ENCODE measurements at places on chromosomes 13 and 19. TPM values are rescaled to one million over a fixed set of nuclear protein-coding genes. Genes with fewer than 3 reads are reported as not detected.

GRCh38 chr19:27792576-27793127 lies 1420.3 kb downstream of the UQCRFS1 start:
- H3K36me3 ChIP-seq, result no peaks in the 10 kb centered on the region
- H3K27me3 ChIP-seq, result no peaks in the 10 kb centered on the region
- H3K4me3 ChIP-seq, result peak overlapping the region; percentile 43
- peaks cover 7% of the 10 kb centered on the region for H3K4me1 ChIP-seq
- H3K27ac ChIP-seq, result peak overlapping the region; percentile 93

DNA sequence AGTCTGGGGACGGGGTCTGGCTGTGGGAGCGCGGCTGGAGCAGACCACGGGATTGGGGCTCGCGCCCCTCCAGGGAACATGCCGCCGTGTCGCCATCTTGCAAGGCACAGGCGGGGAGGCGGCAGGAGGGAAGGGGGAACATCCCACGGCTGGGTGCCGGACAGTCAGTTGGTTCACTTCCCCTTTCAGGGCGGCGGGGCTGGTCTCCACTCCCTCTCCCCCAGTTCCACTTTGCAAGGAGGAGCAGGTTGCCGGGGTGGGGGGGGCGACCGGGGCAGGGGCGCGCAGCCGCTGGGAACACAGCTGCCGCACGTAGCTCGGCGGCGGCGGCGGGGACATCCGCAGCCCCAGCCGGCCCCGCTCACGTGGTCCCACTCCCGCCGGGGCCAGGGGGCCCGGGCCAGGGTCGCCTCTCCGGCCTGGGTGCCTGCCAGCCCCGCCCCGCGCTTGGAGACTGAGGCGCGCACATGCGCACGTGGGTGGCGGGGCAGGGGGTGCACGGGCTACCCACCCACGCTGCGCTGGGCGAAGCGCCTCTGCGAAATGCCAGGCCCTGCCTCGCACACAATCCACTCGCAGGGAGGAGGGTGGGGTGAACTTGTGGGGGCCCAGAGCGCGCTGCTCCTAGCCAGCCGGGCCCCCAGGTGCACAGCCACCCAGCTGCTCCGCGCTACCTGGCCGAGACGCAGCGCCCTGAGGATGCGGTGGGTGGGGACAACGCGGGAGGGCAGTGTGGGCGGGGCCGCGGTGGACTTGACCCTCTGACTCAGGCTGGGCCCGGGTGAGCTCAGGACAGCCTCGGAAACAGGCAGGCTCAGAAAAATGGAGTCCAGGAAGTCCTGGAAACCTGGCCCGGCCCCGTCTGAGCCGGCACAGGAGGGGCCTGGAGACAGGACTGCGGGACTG lies 6.4 kb downstream of the KLF16 start:
- peak overlapping the region; percentile 97 for H3K27ac ChIP-seq
- peaks cover 73% of the 10 kb centered on the region for H3K4me1 ChIP-seq
- no peaks in the 10 kb centered on the region for H3K36me3 ChIP-seq
- H3K27me3 ChIP-seq, result no peaks in the 10 kb centered on the region
- H3K4me3 ChIP-seq, result peak overlapping the region; percentile 12
- DNase-seq, result peak; percentile 95

- no peak overlapping the region for H3K27ac ChIP-seq
- no peak overlapping the region for H3K4me3 ChIP-seq
- H3K36me3 ChIP-seq, result no peaks in the 10 kb centered on the region
- DNase-seq, result no peak
- H3K4me1 ChIP-seq, result no peaks in the 10 kb centered on the region
Measured at GRCh38 chr13:36261011-36261410, 36.6 kb downstream of the CCDC169 start.

DNA sequence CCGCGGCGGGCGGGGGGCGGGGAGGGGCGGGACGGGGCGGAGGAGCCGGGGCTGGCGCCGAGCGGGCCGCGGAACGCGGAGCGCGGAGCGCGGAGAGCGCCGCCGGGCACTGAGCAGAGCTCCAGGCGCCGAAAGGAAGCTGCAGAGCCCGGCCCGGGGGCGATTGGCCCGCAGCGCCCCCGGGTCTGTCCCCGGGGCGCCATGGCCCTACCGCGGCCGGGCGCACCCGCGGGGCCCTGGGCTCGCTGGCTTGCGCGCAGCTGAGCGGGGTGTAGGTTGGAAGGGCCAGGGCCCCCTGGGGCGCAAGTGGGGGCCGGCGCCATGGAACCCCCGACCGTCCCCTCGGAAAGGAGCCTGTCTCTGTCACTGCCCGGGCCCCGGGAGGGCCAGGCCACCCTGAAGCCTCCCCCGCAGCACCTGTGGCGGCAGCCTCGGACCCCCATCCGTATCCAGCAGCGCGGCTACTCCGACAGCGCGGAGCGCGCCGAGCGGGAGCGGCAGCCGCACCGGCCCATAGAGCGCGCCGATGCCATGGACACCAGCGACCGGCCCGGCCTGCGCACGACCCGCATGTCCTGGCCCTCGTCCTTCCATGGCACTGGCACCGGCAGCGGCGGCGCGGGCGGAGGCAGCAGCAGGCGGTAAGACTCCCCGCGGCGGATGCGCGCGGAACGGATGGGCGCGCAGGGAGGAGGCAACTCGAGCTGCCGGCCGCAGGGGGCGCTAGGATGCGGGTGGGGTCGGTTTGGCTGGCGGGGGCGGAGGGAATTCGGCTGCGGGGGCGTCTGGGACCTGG lies at the start of gene PDE4A:
PDE4A (plus strand) TSS at position 95 of the 796 bp plus-strand sequence; CDS start at position 322, 227 bp downstream.
- peak; percentile 45 for DNase-seq
- H3K27ac ChIP-seq, result no peak within 1 kb of the TSS
- H3K4me1 ChIP-seq, result peaks cover 20% of the 10 kb centered on the region
- no peaks in the 10 kb centered on the region for H3K36me3 ChIP-seq
- H3K27me3 ChIP-seq, result peaks cover 91% of the 10 kb centered on the region

GRCh38 chr13:72181661-72182060 lies 314.7 kb upstream of the DACH1 start:
- no peaks in the 10 kb centered on the region for H3K4me1 ChIP-seq
- H3K27me3 ChIP-seq, result no peaks in the 10 kb centered on the region
- H3K27ac ChIP-seq, result no peak overlapping the region

- H3K4me1 ChIP-seq, result no peaks in the 10 kb centered on the region
- H3K27ac ChIP-seq, result no peak overlapping the region
Measured at GRCh38 chr19:41991025-41991424, 3.0 kb downstream of the ATP1A3 start.

- no peaks in the 10 kb centered on the region for H3K36me3 ChIP-seq
- H3K27me3 ChIP-seq, result no peaks in the 10 kb centered on the region
- no peak for DNase-seq
- no peaks in the 10 kb centered on the region for H3K4me1 ChIP-seq
- H3K27ac ChIP-seq, result no peak overlapping the region
- no peak overlapping the region for H3K4me3 ChIP-seq
Measured at GRCh38 chr19:18879579-18880373, 16.2 kb downstream of the CERS1 start.

TUBB4A gene
- total RNA-seq, result 4.4 TPM

CBARP gene
- total RNA-seq, result 4.2 TPM

AP1M2 gene
- total RNA-seq, result 66.5 TPM

KLF2 gene
- 4.5 TPM for total RNA-seq

Measured in hepatocyte (in vitro differentiated cells).